ENCODE measurements at places on chromosomes 13 and 19.

DNA sequence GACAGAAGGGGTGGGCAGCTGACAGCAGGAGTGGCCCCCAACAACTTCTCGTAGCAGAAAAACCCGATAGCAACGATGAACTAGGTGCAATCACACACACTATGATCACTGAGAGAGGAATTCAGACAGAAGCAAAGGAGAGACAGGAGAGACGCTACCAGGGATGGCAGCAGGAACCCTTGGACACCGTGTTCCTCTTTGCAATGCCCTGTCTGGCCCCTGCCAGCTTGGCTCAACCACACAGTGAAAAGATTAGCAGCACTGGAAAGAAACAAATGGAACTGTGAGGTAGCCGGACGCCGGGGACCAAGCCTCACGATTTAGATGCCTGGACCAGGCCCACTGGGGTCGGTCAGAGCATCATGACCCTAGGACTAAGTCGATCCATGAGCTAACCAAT lies 23.6 kb downstream of the DCAF15 start:
- DNase-seq, result no peak

GRCh38 chr13:111403266-111403665 lies 82.8 kb downstream of the TEX29 start:
- no peak for DNase-seq

GRCh38 chr13:92842145-92842544 lies 384.5 kb upstream of the GPC6 start:
- peak; percentile 13 for DNase-seq

GRCh38 chr19:15780610-15781418 lies 6.6 kb upstream of the OR10H5 start:
- DNase-seq, result no peak

GRCh38 chr19:37698216-37698615 lies 21.3 kb downstream of the ZNF607 start:
- DNase-seq, result no peak

GRCh38 chr13:79870766-79871165 lies 389.8 kb downstream of the NDFIP2 start:
- DNase-seq, result no peak

DNA sequence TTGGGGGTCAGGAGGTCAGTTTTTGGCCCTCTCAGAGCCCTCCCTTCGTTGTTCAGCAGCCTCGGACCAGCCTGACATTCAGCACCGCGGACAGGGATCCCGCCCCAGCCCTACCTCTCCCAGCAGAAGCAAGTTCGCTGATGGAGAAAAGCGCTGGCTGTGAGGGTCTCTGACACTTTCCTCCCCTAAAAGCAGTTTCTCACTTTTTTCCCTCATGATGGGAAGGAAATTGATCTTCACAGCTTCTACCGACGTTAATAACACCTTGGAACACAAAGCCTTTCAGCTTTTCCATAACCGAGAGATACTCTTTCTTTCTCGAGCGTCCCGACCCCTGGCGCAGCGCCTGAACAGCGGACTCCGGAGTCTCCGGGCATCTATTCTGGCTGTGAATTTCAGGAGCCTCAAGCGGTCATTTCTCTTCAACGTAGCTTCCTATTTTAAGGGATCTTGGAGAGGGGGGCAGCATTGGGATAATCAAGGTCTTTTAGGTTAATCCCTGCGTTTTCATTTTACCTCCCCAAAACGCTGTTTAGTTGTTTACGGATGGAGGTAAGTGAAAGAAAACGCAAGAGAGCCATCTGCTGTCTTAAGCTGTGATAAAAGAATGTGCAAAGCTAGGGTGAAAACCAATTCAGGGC lies 467.2 kb downstream of the ITGBL1 start:
- DNase-seq, result no peak

DNA sequence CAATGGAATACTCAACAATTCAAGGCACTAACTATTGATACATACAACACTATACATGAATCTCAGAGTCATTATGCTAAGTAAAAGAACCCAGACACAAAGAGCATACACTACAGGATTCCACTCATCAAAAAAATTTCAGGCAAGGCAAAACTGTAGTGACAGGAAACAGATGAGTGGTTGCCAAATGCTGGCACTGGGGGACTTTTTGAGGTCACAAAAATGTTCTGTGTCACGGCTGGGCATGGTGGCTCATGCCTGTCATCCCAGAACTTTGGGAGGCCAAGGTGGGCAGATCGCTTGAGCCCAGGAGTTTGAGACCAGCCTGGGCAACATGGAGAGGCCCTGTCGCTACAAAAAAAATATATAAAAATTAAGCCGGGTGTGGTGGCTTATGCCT lies 129.4 kb downstream of the KL start:
- DNase-seq, result no peak

GRCh38 chr19:55486043-55486970 lies 1.3 kb downstream of the NAT14 start:
- DNase-seq, result no peak

GRCh38 chr13:46629811-46630413 lies 76.9 kb downstream of the LRCH1 start:
- no peak for DNase-seq

DNA sequence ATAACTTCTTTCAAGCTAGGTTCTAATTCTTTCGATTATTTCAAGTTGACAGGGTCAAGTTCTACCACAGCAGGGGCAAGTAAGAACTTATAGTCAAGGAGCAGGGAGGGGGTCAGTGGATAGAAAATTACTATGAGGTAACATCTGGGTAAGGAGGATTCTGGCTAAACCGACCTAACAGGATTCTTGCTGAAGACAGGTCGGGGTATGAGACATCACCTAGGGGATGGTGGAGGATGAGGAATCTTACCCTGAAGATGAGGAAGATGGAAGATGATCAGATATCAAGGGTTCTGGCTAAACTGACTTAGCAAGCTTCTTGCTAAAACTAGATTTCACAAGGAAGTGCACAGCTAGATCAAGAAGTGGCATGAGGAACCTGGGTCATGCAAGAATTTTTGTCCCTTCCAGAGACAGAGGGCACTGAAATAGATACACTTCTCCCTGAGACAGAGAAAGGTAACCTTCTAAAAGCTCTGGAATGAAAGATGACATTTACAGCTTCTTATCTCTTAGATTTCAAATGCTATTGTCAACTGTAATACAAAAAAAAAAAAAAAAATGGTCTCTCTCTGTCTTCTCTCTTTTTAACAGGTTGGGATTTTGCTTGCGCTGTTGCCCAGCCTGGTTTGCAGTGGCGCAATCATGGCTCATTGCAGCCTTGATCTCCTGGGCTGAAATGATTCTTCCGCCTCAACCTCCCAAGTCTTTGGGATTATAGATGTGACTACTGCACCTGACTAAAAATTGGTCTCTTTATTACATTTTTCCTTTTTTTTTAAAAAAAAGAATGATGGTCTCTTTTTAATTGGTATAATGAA lies 9.6 kb upstream of the METTL21C start:
- no peak for DNase-seq

- DNase-seq, result no peak
These were observed 1.6 kb downstream of the PRR36 start for GRCh38 chr19:7872306-7873204.

DNA sequence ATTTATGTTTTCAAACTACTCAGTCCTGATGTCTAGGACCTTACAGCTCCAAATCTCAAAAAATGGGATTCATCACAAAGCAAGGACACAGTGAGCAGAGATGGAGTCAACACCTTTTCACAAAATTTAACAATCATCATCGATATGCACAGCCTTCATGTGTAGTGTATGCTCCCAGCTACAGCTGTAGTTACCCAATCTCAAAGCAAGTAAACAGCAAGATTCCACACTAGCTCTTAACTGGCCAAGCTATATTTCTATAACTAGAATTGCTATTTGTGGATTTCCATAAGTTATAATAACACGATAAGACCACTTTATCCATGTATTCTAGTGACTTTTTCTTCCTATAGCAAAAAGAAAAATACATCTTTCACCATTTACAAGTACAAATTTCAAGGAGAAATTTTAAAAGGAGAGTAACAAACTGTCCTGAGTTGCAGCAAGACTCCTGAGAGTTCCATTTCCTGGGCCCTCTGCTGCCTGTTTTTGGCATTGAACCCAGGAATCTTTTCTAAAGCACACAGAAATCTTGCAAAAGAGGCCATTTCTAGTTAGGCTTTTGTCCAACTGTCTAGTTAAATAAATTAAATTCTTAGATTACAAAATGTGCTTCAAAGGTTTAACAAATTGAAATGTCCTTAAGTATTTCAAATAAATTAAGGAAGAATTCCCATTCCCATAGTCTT lies 460.6 kb downstream of the FGF14 start:
- no peak for DNase-seq

DNA sequence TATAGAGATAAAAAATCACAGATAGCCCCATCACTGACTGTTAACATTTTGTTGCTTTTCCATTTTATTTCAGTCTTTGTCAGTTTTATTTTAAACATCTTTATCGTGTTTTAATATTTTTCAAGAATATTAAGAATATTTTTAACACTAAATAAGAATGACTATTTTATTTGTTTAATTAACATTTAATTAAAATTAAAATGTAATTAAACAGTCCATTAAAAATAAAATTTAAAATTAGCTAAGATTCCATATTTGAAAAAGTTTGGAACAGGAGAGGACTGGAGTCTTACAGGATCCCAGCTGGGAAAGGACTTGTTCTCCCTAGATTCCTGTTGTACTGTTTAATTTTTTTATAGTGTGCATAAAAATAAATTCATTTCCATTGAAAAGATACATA lies 54.5 kb downstream of the RGCC start:
- DNase-seq, result no peak

- DNase-seq, result peak; percentile 72
These were observed 291.4 kb downstream of the IRS2 start for GRCh38 chr13:109494925-109495369.

DNA sequence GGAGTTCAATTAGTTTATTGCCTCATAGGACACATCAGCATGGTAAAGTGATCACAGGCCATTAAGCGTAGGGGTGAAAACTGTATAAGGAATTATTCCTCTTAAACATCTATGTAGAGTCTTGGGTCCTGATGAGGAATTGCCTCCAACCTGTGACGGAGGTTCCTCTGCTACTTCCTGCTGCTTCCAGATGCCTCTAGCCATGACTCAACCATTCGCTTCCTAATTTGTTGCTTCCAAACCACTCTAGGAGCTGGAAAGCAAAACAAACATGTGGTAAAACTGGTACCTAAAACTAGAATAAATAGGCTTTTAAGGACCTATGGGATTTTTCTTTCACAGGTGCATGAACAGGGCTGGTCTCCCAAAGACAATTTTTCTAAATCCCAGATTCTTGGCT lies 253.8 kb downstream of the KLF12 start:
- DNase-seq, result no peak

GRCh38 chr13:20980899-20981298 lies 78.4 kb upstream of the XPO4 start:
- no peak for DNase-seq

- DNase-seq, result no peak
These were observed 254.2 kb downstream of the ITGBL1 start for GRCh38 chr13:101706651-101707050.

- no peak for DNase-seq
These were observed 29.3 kb downstream of the WDFY2 start for GRCh38 chr13:51613535-51613934.

Measured in hepatic stellate cell (primary cell).